Upper lobe of right lung (tissue), 1 donor: ENCODE measurements at places on chromosomes 16 and 17. TPM values are rescaled to one million over a fixed set of nuclear protein-coding genes. Genes with fewer than 3 reads are reported as not detected.
A peak's percentile ranks its signal among the peaks of the same experiment; 100 is the strongest.

- no peak for DNase-seq
- peak overlapping the region; percentile 99 for H3K27ac ChIP-seq
- H3K4me1 ChIP-seq = peaks cover 39% of the 10 kb centered on the region
- peak overlapping the region; percentile 73 for H3K4me3 ChIP-seq
Observed at GRCh38 chr16:87390641-87391323, 1.4 kb upstream of the MAP1LC3B start.

The SALL1 gene
- not detected for total RNA-seq

GRCh38 chr16:85386467-85387170 lies 226.5 kb upstream of the GSE1 start:
- H3K4me1 ChIP-seq = peaks cover 9% of the 10 kb centered on the region
- H3K27me3 ChIP-seq = no peaks in the 10 kb centered on the region
- no peak overlapping the region for H3K27ac ChIP-seq
- DNase-seq = no peak

DNA sequence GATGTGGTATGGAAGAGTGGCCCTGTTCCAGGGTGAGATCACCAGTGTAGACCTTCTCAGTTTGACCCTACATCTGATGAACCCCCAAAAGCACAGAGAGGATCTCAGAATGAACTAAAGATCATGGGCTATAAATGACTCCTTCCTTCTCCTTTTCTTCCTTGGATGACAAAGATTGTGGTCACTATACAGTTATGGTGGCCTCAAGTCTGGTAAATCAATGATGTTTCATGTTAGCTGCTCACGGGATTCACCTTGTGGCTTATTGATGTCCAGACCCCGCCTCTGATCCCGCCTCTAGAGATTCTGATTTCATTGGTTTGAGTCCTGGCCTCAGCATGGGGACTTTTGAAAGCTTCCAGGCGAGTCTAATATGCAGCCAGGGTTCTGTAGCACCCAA lies 112.2 kb downstream of the PITPNC1 start:
- no peaks in the 10 kb centered on the region for H3K36me3 ChIP-seq
- no peak for DNase-seq
- no peak overlapping the region for H3K27ac ChIP-seq
- H3K27me3 ChIP-seq = no peaks in the 10 kb centered on the region
- H3K4me3 ChIP-seq = no peak overlapping the region

The DVL2 gene
- 41.0 TPM for total RNA-seq

DNA sequence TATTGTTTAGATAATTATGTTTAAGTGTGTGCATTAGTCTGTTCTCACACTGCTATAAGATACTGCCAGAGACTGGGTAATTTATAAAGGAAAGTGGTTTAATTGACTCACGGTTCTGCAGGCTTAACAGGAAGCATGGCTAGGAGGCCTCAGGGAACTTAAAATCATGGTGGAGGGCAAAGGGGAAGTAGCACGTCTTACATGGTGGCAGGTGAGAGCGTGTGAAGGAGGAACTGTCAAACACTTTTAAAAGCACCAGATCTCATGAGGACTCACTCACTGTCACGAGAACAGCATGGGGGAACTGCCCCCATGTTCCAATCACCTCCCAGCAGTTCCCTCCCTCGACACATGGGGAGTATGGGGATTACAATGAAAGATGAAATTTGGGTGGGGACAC lies 203.5 kb upstream of the GOT2 start:
- H3K4me3 ChIP-seq = no peak overlapping the region
- H3K36me3 ChIP-seq = no peaks in the 10 kb centered on the region
- no peaks in the 10 kb centered on the region for H3K27me3 ChIP-seq

DNA sequence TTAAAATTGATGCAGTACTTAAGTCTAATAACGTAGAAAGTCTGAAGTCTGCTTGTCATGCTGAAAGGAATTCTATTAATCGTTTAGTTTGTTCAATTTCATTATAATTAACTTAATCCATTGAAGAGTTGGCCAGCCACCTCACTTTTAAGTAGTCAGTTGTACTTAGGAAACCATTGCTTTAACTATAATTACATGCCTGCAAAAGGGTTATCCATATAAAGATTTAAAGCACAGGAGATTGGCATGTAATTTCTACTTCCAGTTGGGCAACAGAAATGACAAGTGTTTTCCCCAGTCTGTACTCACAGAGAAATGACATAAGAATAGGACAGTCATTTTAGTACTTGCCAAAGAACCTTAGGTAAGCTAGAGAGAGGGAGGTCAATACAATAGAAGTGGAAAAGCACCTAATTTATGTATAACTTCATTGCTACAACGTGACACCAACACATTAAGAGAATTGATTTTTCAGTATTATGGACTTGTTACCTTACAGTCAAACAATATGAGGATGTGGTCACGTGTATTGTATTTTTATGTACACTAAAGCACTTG lies 3.7 kb upstream of the USP32 start:
- peaks cover 23% of the 10 kb centered on the region for H3K4me1 ChIP-seq
- H3K36me3 ChIP-seq = no peaks in the 10 kb centered on the region
- no peaks in the 10 kb centered on the region for H3K27me3 ChIP-seq
- no peak overlapping the region for H3K27ac ChIP-seq

DNA sequence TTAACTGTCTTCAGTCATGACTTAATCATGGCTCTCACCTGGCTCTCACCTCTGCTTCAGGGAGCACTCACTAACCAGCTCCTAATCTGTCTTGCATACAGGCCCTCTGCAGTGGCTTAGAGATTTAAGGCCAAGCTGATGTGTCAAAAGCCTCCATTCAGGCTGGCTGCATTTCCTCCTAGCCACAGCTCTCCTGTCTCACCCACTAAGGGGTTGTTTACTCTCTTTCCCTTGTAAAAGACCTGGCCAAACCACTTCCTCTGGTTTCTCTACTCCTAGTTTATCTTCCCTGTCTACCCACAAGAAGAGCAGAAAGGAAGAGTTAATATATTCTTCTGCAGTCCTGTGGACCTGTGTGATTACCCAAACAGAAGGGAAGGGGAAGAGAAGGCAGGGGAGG lies 9.3 kb upstream of the ASIC2 start:
- H3K27ac ChIP-seq = no peak overlapping the region
- DNase-seq = no peak
- peaks cover 13% of the 10 kb centered on the region for H3K27me3 ChIP-seq
- no peaks in the 10 kb centered on the region for H3K4me1 ChIP-seq
- no peaks in the 10 kb centered on the region for H3K36me3 ChIP-seq

GRCh38 chr17:12348476-12348875 lies 317.2 kb upstream of the MYOCD start:
- no peak for DNase-seq
- no peak overlapping the region for H3K4me3 ChIP-seq
- H3K27ac ChIP-seq = no peak overlapping the region
- no peaks in the 10 kb centered on the region for H3K27me3 ChIP-seq
- H3K4me1 ChIP-seq = no peaks in the 10 kb centered on the region
- no peaks in the 10 kb centered on the region for H3K36me3 ChIP-seq

GRCh38 chr16:64094181-64094965 lies 1027.5 kb downstream of the CDH11 start:
- H3K4me3 ChIP-seq = no peak overlapping the region
- no peaks in the 10 kb centered on the region for H3K4me1 ChIP-seq
- no peaks in the 10 kb centered on the region for H3K27me3 ChIP-seq

GRCh38 chr17:66580956-66581391 lies 253.9 kb upstream of the CACNG5 start:
- H3K4me3 ChIP-seq = no peak overlapping the region
- no peaks in the 10 kb centered on the region for H3K36me3 ChIP-seq
- H3K4me1 ChIP-seq = peaks cover 39% of the 10 kb centered on the region
- H3K27me3 ChIP-seq = no peaks in the 10 kb centered on the region
- no peak for DNase-seq
- peak overlapping the region; percentile 67 for H3K27ac ChIP-seq

The SCGB1C2 gene
- total RNA-seq = not detected

The TNFRSF13B gene
- not detected for total RNA-seq

The NOB1 gene
- 32.0 TPM for total RNA-seq

- H3K27me3 ChIP-seq = no peaks in the 10 kb centered on the region
- no peak overlapping the region for H3K4me3 ChIP-seq
- peaks cover under 1% of the 10 kb centered on the region for H3K4me1 ChIP-seq
- no peak overlapping the region for H3K27ac ChIP-seq
- peaks cover 84% of the 10 kb centered on the region for H3K36me3 ChIP-seq
Observed at GRCh38 chr17:50192618-50193291, 8.7 kb downstream of the COL1A1 start.

DNA sequence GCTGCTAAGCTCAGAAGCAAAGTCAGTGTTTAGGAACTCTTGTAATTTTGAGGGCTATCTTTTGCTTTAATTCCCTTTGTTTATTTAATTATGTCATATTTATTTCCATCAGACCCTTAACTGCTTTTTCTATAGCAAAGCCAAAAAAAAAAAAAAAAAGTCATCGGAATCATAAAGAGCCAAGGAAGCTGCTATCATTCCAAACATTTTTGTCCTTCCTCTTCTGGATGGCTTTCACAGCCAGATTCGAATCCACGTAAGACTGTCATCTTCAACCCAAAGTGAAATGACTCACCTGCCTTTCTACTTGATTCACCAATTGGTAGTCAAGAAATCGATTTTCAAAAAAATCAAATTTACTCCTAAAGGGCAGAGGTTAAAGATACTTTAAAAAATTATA lies 38.4 kb downstream of the WIPI1 start:
- no peaks in the 10 kb centered on the region for H3K4me1 ChIP-seq
- peaks cover 38% of the 10 kb centered on the region for H3K36me3 ChIP-seq
- no peak overlapping the region for H3K4me3 ChIP-seq
- no peaks in the 10 kb centered on the region for H3K27me3 ChIP-seq

GRCh38 chr16:46573008-46573833 lies 48.0 kb downstream of the SHCBP1 start:
- no peak overlapping the region for H3K27ac ChIP-seq
- H3K4me1 ChIP-seq = no peaks in the 10 kb centered on the region
- H3K36me3 ChIP-seq = no peaks in the 10 kb centered on the region
- no peak overlapping the region for H3K4me3 ChIP-seq
- no peaks in the 10 kb centered on the region for H3K27me3 ChIP-seq

The FOXF1 gene
- total RNA-seq = 46.4 TPM

- H3K27me3 ChIP-seq = no peaks in the 10 kb centered on the region
- H3K36me3 ChIP-seq = no peaks in the 10 kb centered on the region
- no peak overlapping the region for H3K27ac ChIP-seq
- H3K4me3 ChIP-seq = no peak overlapping the region
- DNase-seq = no peak
Observed at GRCh38 chr16:51211148-51211547, 60.1 kb upstream of the SALL1 start.

GRCh38 chr17:29158488-29159275 lies 21.5 kb downstream of the MYO18A start:
- H3K27me3 ChIP-seq = no peaks in the 10 kb centered on the region
- DNase-seq = no peak
- H3K36me3 ChIP-seq = no peaks in the 10 kb centered on the region
- peak overlapping the region; percentile 58 for H3K27ac ChIP-seq
- peaks cover 68% of the 10 kb centered on the region for H3K4me1 ChIP-seq

The KRT23 gene
- 1.1 TPM for total RNA-seq

DNA sequence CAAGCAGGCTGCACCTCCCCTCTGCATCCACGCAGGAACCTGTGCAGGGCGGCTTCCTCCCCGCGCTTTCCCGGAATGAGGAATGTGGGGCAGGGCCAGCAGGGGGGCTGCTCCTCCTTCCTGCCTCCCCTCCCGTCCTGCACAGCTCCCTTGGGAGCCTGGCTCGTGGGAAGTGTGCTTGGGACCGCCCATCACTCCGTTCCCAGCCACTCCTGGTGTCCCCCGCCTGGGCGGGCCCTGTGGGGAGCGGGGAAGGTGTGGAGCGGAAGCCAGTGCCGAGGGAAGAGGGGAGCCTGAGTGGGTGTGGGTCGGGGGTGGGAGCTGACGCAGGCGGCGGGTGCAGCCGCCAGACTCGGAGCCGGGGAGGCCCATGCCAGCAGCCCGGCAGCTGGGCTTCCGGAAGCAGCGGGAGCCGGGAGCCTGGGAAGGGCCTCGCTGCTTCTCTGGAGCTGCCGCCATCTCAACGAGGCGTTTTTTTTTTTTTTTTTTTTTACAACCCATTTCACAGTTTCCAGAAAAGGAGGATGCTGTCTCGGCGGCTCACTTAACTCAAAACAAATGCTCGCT lies 24.1 kb downstream of the BAHCC1 start:
- peak overlapping the region; percentile 87 for H3K27ac ChIP-seq
- H3K27me3 ChIP-seq = no peaks in the 10 kb centered on the region
- peaks cover 60% of the 10 kb centered on the region for H3K4me1 ChIP-seq
- peak overlapping the region; percentile 33 for H3K4me3 ChIP-seq
- peak; percentile 93 for DNase-seq
- no peaks in the 10 kb centered on the region for H3K36me3 ChIP-seq

DNA sequence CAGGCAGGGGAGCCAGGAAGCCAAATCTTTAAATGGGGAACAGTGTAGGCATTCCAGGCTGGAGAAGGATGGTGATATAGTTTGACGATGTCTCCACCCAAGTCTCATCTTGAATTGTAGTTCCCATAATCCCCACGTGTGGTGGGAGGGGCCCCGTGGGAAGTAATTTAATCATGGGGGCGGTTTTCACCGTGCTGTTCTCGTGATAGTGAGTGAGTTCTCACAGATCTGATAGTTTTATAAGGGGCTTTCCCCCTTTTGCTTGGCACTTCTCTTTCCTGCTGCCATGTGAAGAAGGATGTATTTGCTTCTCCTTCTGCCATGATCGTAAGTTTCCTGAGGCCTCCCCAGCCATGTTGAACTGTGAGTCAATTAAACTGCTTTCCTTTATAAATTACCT lies 28.8 kb downstream of the GINS3 start:
- H3K4me1 ChIP-seq = no peaks in the 10 kb centered on the region
- H3K4me3 ChIP-seq = no peak overlapping the region
- H3K36me3 ChIP-seq = no peaks in the 10 kb centered on the region
- no peak overlapping the region for H3K27ac ChIP-seq

DNA sequence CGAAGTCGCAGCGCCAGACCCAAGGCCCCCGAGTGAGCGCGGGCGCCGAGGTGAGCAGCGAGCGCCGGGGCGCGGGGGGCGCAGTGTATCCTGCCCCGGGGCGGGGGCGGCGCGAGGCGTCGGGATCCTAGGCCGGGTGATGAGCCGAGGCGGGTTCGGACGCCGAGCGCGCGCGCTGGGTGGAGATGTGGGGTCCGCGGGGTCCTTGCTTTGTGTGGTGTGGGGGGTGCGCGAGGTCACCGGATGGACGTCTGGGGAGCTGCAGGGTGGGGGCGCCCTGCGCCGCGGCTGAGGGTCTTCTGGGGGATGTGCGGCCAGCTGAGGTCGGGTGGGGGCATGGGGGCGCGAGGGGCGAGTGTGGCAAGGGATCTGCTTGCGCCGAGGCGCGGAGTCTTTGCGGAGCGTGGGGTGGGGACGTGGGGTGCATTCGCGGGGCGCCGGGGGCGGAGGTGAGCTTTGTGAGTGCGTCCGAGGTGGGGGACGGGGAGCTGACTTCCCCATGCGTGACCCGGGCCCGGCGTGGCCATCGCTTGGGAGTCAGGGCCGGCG lies 560 bp downstream of the RAI1 start:
- H3K27ac ChIP-seq = peak overlapping the region; percentile 91
- no peaks in the 10 kb centered on the region for H3K36me3 ChIP-seq
- H3K27me3 ChIP-seq = no peaks in the 10 kb centered on the region
- peak; percentile 79 for DNase-seq
- H3K4me3 ChIP-seq = peak overlapping the region; percentile 70

The CES1 gene
- 293 TPM for total RNA-seq

DNA sequence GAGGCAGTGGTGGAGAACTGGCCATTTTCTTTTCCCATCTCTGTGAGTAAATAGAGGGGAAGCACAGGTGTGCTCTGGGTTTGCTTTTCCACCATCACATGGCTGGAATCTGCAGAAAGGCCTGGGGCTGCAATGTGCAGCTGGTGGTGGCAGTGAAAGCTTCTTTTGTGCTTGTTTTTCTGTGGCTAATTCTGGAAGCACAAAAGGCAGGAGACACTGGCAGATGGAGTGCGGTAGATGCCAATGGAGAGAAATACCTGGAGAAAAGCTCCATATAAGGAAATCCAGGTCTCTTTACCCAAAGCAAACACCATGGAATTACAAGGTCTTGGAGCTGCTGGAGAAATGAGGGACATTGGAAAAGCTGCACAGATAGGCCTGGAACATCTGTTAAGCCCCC lies 146.9 kb downstream of the HAPSTR1 start:
- no peak for DNase-seq
- H3K27ac ChIP-seq = no peak overlapping the region
- H3K36me3 ChIP-seq = no peaks in the 10 kb centered on the region
- no peak overlapping the region for H3K4me3 ChIP-seq
- H3K4me1 ChIP-seq = no peaks in the 10 kb centered on the region
